ENCODE measurements at places on chromosomes 1 and 21.

DNA sequence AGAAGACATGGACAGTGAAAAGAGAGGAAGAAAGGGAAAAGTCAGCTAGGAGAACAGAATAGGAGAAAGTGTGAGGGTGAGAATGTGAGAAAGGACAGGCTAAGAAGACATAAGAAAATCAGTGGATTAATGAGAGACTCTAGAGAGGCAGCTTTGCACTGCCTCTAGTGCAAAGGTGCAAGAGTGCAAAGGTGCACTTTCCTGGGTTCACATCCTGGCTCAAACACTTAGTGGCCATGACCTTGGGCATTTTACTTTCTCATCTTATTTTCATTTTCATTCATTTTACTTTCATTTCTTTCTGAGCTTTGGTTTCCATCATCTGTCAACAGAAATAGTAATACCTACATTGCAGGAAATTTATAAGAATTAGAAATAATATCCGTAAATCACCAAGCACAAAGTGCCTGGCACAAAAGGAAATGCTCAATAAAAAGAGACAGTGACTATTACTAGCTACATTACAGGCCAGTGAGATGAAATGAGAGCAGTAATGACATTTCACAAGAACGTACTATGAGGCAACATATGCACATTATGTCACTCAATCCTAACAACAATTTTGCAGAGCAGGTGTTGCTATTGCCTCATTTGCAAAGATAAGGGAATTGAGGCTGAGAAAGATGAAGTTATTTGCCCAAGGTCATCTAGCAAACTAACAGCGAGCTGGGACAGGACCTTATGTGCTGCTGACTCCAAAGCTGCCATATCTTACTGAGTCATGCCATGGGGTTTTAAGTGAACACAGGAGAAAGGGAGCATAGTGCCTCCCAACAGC lies 107.0 kb upstream of the TLR5 start:
- no peak for DNase-seq

- no peak for DNase-seq
These were observed 1.4 kb downstream of the PRCC start for GRCh38 chr1:156768610-156769295.

DNA sequence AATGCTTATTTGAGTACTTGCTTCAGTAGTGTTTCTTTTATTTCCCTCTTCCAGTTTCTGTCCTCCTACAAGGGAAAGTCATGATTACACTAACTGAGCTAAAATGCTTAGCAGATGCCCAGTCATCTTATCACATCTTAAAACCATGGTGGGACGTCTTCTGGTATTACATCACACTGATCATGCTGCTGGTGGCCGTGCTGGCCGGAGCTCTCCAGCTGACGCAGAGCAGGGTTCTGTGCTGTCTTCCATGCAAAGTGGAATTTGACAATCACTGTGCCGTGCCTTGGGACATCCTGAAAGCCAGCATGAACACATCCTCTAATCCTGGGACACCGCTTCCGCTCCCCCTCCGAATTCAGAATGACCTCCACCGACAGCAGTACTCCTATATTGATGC lies 50.3 kb upstream of the LRRC8C start:
- no peak for DNase-seq

DNA sequence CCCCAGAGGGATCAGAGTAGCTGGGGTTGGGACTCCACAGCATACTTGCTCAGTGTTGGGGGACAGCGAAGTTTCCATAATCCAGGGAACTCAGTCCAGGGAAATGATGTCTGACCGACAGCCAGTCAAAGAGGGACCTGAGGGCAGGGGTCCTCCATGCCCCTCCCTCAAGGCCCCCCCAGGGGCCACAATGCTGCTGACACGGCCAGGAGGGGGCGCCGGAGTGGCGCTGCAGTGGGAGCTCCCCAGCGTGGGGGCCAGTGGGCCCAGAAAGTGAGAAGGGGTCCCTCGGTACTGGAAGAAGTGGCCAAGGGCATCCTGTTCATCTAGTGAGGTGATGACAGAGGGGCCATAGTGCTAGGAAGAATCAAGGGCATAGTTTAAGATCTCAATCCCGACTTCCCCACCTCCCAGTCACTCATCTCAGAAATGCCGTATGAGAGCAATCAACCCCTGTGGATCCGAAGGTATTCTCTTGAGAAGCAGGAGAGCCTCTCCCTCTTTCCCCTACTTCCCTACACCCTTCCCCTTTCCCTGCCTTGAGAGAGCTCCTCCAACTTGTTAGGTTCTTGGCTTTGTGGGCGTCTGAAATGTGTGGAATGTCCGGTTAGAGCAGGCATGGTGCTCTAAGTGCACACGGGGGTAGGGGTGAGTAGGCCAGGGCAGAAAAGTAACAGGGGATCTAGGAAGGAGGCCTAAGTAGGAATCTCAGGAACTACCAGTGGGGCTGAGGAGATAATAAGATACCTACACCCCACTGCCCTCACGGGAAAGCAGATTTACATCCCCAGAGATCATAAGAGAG lies 4.1 kb downstream of the NUDT17 start:
- DNase-seq, result peak; percentile 85

DNA sequence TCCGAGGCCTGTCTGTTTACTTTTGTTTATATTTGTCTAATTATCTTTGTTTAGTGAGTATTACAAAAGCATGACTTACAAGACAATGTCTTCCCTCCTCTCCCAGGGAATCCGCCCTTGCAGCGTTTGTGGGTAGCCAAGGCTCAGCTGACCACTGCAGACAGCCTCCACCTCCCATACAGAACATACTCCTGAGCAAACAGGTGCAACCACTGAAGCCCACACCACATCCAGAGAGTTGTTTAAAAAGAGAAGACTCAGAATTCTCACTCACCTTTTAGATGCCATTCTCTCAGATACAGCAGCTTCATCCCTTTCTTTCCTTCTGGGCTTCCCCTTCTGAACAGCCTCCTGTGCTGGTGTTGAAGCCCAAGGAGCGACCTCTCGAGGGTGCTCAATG lies 103.5 kb upstream of the TMPRSS2 start:
- no peak for DNase-seq

- no peak for DNase-seq
These were observed 146.0 kb downstream of the SLC30A10 start for GRCh38 chr1:219782311-219782710.

GRCh38 chr1:44084998-44085675 lies 33.5 kb upstream of the KLF17 start:
- DNase-seq, result peak; percentile 95

- no peak for DNase-seq
These were observed 37.3 kb upstream of the ARHGEF16 start for GRCh38 chr1:3417082-3417739.

- DNase-seq, result no peak
These were observed 10.9 kb upstream of the ELAVL4 start for GRCh38 chr1:50097791-50098190.

DNA sequence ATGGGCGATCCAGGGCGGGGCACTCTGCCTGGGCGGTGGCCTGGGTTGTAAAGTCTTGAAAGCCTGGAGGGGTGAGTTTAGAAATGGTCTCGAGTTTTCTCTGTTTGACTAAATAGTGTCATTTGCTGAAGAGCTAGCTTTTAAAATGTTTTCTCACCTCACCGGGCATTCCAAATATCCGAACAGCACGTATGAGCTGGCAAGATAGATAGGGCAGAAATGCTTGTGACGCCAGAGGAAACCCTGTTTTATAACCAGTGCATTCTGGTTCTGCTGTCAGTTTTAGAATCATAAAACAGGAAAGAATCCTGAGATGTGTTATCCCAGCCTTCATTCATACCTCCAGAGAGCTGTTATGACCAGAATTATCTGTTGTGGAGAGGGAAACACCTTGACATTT lies 725 bp downstream of the RTCA start:
- peak; percentile 33 for DNase-seq

- DNase-seq, result no peak
These were observed 721 bp downstream of the LRRIQ3 start for GRCh38 chr1:74197255-74197654.

- no peak for DNase-seq
These were observed 136.4 kb upstream of the KCNE2 start for GRCh38 chr21:34227386-34227852.

GRCh38 chr1:84426376-84426775 lies 28.1 kb downstream of the DNASE2B start:
- DNase-seq, result no peak

GRCh38 chr1:160724465-160725242 lies 13.0 kb upstream of the CD48 start:
- no peak for DNase-seq

DNA sequence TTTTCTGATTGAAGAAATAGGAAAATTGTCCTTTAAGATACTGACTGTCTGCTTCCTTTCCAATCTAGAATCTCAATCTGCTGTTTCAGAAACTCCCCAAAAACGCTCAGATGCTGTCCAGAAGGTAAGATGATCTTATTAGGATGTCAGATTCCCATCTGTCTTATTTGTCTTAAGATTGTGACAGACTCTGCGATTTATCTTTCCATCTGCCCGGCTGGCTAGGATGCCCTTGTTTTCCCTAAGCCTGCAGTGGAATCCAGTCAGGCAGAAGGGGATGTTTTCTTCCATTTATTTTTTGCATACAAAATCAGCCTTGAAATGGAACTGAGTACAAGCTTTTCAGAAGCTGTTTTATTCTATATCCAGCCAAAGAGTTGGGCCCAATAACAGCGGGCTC lies 96.5 kb downstream of the FMN2 start:
- DNase-seq, result no peak

GRCh38 chr1:66893712-66894111 lies 30.9 kb downstream of the DNAI4 start:
- peak; percentile 57 for DNase-seq

DNA sequence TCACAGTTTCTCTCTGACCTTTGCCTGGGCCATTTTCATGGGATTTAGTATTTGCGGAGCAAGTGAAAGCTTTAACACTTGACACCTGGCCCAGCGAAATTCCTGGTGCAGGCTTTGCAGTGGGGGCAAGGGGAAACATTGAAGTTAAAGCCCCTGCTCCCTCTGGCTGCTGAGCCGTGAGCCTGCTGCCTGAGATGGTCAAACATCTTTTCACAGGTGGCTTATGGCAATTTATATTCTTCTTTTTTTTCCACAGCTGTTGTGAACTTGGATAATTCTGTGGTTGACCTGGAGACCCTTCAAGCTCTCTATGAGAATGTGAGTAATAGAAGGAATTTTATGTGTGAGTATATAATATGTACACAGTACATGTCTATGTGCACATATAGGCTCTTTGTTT lies 202.9 kb downstream of the FMN2 start:
- no peak for DNase-seq

- no peak for DNase-seq
These were observed 12.9 kb downstream of the KCNE1 start for GRCh38 chr21:34499116-34499515.

DNA sequence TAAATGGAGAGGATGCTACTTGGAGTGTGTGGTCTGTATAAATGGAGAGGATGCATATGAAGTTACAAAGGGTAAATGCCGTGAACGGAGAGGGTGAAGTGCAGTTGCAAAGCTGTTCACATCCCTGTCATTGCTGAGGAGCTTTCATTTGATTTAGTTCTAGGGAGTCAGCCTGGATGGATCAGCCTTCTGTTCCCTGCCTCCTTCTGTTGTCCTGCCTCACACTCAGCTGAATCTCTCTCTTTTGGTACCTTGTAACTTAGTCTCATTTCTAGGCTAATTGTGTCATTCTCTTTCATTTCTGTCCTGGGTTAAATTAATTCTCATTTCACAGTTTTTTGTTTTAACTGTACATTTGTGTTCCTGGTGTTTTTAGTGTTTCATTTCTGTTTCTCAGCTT lies 133.2 kb upstream of the COL6A1 start:
- no peak for DNase-seq

- DNase-seq, result peak; percentile 89
These were observed 29.9 kb upstream of the TMEM222 start for GRCh38 chr1:27292106-27292505.

DNA sequence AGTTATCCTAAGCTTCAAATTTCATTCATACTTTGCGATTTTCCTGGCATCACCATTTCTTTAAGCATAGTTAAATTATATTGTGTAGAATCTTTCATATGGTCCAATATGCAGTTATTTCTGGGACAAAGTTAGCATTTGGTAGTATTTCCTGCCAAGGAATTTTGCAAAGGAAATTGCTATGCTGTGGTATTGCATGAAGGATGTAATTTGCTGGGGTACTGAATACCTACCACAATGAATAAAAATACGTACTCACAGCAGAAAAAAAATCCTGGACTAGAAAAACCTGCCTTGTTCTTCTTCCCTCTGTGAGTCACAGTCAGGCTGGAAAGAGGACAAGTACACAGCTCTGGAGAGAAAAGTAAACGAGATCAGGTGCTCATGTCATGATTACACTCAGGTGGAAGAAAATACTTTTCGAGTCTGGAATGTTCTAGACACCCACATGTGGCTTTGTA lies 241.2 kb downstream of the PTBP2 start:
- DNase-seq, result no peak

DNA sequence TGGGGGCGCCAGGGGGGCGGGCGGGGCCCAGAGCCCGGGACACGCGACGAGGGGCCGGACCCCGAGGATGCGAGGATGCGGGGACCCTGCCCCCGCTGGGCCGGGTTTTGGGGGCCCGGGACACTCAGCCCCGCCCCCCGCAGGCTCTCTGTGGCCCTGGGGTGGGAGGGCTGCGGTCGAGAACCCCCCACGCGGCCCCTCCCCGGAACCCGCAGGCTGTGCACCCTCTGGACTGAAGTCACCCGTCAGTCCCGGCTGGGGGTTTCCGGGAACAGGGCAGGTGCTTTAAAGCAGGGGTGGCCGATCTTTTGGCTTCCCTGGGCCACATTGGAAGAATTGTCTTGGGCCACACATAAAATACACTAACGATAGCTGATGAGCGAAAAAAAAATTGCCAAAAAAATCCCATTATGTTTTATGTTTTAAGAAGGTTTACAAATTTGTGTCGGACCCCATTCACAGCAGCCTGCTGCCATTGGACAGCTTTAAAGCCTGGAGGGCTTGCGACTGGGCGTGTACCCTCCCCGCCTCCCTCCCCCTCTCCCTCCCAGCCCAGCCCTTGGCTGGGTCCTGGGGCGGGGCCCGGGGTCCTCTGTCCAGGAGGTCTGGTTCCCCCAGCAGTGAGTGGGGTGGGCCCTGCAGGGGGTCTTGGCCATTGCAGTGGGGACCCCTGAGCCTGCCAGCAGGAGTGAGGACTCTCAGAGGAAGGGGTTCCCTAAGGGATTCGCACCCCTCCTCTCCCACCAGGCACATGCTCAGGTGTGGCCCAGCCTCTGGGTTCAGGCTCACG lies 21.6 kb upstream of the C1orf159 start:
- no peak for DNase-seq

- DNase-seq, result no peak
These were observed 2.1 kb downstream of the MYBPH start for GRCh38 chr1:203173566-203173965.

GRCh38 chr1:39574646-39575045 lies 1.9 kb downstream of the PABPC4 start:
- DNase-seq, result peak; percentile 54

- DNase-seq, result no peak
These were observed 10.4 kb upstream of the C2CD2 start for GRCh38 chr21:41964171-41964570.

GRCh38 chr1:36562181-36562685 lies 79.5 kb upstream of the CSF3R start:
- no peak for DNase-seq

GRCh38 chr1:100861379-100861778 lies 33.3 kb downstream of the EXTL2 start:
- no peak for DNase-seq

DNA sequence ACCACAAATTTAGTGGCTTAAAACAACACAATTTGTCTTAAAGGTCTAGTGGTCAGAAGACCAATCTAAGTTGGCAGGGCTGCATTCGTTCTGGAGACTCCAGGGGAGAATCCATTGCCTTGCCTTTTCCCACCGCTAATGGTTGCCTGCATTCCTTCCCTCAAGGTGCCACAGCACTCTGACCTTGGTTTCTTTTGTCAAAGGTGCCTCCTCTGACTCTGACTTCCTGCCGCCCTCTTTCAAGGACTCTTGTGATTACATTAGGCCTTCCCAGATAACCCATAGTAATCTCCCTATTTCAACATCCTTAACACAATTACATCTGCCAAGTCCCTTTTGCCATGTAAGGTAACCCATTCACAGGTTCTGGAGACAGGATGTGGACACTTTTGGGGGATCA lies 145.3 kb downstream of the S1PR1 start:
- DNase-seq, result no peak
